ENCODE measurements at places on chromosomes 5 and 9. TPM values are rescaled to one million over a fixed set of nuclear protein-coding genes. Genes with fewer than 3 reads are reported as not detected.
A peak's percentile ranks its signal among the peaks of the same experiment; 100 is the strongest.

Gene PCDHGA8
- 0.32 TPM for total RNA-seq

- no peaks in the 10 kb centered on the region for H3K27me3 ChIP-seq
- H3K27ac ChIP-seq = no peak overlapping the region
- H3K4me3 ChIP-seq = no peak overlapping the region
- no peaks in the 10 kb centered on the region for H3K36me3 ChIP-seq
- H3K4me1 ChIP-seq = peaks cover 22% of the 10 kb centered on the region
These were observed 122.0 kb downstream of the TLE4 start for GRCh38 chr9:79693750-79694149.

DNA sequence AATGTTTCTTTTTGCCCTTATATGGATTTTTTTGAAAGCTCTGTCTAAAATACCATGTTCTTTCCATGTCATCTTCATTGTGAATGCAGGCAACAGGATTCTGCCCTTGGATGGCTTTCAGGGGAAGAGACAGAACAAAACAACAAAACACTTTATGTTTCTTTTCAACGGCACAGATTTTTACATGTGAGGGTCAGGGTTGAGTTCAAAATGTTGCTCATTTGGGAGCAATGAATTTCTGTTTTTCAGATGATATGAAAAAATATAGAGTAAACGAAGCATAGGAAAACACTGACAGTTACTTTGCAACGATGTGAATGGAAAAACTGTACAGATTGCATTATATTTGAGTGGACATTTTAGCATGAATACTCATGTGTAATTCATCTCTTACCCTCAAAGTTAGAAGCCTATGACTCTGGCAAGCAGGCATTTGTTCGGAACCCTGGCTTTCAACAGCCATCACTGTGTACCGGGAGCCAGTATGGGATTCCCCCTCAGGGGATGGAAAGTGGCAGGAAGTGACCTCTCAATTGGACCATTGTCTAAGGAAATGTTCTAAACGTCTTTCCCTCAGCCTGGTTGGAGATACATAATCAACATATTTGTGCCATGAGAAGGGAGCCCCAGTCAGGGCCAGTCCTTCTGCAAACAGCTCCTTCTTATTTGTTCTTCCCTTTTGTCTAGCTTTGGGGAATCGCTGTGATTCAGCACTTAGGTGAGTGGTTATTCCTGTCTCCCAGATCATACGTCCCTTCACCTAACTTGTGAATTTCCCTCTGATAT, 153.9 kb upstream of the MEF2C start:
- peak overlapping the region; percentile 75 for H3K27ac ChIP-seq
- H3K27me3 ChIP-seq = no peaks in the 10 kb centered on the region
- DNase-seq = peak; percentile 88
- no peak overlapping the region for H3K4me3 ChIP-seq
- H3K4me1 ChIP-seq = peaks cover 47% of the 10 kb centered on the region
- H3K36me3 ChIP-seq = no peaks in the 10 kb centered on the region

DNA sequence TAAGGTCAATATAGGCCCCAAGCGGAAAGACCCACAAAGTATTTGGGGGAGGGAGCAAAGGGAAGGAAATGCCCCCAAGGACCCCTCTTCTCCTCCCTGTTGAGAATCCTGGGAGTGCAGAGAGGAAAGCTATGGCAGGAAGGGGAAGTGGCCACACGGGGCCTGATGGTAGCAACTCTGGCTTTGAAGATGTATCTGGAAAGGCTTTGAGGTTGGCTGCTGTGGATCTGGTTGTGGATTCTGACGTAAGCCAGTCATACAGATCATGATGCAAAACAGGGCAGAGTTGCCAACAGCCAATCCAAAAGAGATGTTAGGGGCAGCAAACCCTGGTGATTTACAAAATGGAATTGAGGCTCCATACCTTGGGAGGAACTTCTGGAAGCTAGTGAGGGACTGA, 108.8 kb downstream of the PRKACG start:
- DNase-seq = no peak
- H3K27ac ChIP-seq = no peak overlapping the region
- no peaks in the 10 kb centered on the region for H3K4me1 ChIP-seq
- no peak overlapping the region for H3K4me3 ChIP-seq
- no peaks in the 10 kb centered on the region for H3K36me3 ChIP-seq

GRCh38 chr5:113749334-113749733, 235.8 kb downstream of the YTHDC2 start:
- no peaks in the 10 kb centered on the region for H3K27me3 ChIP-seq
- no peaks in the 10 kb centered on the region for H3K4me1 ChIP-seq
- no peak for DNase-seq

DNA sequence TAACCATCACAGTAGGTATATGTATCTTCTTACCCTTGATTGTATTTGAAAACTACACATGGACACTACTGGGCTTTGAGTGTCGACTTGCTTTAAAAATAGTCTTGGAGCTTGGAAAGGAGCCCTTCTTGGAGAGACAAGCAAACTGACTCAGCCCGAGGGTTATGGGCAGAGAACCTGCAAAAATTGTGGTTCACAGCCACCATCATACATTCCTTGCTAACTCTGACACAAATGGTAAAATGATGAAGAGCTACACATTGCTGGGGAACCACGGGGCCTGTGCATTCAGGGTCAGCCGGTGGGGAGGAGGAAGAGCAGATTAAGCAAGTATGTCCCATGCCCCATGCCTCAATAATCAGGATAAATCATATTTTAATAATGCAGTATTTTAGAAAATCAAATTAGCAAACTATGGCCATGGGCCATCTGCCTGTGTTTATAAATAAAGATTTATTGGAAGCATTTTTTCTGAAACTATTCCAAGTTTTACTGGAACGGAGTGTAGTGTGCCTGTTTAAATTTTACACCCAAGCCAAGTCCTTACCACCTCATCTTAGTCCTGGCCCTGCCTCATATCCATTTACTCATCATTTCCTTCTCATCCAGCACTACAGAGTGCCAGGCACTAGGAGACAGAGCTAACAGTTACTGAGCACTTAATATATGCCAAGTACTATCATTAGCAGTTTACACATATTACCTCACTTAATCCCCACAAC, 195.7 kb downstream of the PALM2AKAP2 start:
- DNase-seq = no peak
- no peaks in the 10 kb centered on the region for H3K27me3 ChIP-seq
- H3K4me1 ChIP-seq = no peaks in the 10 kb centered on the region
- H3K4me3 ChIP-seq = no peak overlapping the region
- H3K36me3 ChIP-seq = peaks cover 19% of the 10 kb centered on the region
- H3K27ac ChIP-seq = no peak overlapping the region

DNA sequence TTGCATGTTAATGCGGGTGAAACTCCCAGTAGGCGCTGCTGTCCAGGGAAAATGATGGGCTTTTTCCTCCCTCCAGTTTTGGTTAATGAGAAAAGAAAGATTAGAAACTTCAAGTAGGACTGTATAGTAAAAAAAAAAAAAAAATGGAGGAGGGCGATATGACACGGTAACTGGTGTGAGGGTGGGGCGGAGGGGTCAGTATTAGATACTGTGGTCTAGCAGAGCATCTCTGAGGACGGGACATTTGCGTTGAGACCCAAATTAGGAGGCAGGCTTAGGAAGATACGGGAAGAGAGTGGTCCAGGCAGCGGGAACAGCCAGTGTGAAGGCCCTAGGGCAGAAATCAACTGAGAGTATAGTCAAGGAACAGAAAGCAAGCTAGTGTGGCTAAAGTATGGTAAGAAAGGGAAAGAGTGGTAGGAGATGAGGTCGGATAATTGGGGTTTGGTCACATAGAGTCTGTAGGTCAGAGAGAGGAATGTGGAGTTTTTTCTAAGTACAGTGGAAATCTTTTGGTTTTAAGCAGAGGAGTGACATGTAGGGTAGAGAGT, 707 bp downstream of the RMND5B start:
- H3K27ac ChIP-seq = no peak overlapping the region
- DNase-seq = no peak

DNA sequence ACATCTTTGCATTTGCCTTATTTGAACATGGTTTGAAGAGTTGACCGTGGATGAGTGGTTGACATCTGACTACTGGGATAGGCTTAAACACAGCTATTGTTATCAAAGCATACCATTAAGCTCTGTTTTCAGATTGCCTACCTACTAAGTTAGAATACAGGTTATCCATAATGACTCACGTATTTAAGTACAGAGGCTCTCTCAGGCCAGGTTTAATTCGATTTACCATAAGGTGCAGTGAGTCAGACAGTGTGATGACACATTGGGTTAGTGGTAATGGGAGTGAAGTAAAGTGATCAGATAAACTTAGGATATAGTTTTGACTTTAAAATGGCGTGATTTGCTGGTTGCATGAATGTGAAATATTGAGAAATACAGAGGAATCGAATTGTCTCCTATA, 732.0 kb upstream of the CTNND2 start:
- H3K4me3 ChIP-seq = no peak overlapping the region
- no peak overlapping the region for H3K27ac ChIP-seq
- H3K4me1 ChIP-seq = no peaks in the 10 kb centered on the region
- no peak for DNase-seq

- no peak for DNase-seq
- 0 out of 2 replicates have a peak, but pooled peaks cover 6% of the 10 kb centered on the region for H3K4me1 ChIP-seq
- no peaks in the 10 kb centered on the region for H3K27me3 ChIP-seq
- H3K27ac ChIP-seq = no peak overlapping the region
These were observed 9.7 kb upstream of the PDCD1LG2 start for GRCh38 chr9:5500441-5501235.

Gene TRPM3
- 0.03 TPM for total RNA-seq

DNA sequence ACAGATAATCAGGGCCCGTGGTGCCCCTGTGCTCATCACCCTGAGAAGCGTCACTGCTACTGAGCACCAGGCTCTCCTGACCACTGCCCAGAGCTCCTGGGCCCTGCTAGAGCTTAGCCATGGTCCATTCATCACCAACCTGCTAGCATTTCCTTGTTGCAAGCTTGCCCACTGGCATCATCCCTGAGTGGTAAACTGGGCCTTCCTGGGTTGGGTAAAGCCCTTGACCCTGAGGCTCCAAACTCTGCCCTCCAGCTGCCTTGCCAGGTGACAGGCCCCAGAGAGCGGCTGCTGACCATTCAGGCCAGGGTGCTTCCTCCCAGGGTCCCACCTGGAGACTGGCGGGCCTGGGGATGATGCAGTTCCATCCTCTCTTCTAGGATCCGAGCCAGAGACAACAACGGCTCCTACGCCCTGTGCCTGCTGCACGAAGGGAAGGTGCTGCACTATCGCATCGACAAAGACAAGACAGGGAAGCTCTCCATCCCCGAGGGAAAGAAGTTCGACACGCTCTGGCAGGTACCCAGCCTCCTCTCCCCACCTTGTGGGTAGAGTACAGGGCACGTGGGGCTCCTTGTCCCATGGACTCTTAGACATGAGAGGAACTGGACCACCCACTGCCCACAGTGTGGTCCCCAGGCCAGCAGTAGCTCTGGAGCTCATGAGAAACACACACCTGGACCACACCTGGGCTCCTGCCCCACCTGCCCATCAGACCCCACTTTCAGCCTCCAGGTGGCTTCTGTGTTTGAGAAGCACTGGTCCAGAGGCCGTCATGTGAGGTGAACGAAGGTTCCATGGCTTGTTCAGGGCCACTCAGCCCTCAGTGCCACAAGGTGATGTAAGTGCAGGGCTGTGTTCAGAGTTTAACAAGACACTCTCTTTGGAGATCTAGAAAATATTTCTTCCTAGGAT, 60.5 kb downstream of the SYK start:
- H3K4me3 ChIP-seq = no peak overlapping the region
- H3K4me1 ChIP-seq = no peaks in the 10 kb centered on the region
- no peaks in the 10 kb centered on the region for H3K27me3 ChIP-seq
- H3K36me3 ChIP-seq = no peaks in the 10 kb centered on the region
- no peak for DNase-seq

GRCh38 chr5:33901156-33901555, 9.4 kb upstream of the ADAMTS12 start:
- no peak overlapping the region for H3K27ac ChIP-seq
- no peaks in the 10 kb centered on the region for H3K4me1 ChIP-seq
- no peaks in the 10 kb centered on the region for H3K36me3 ChIP-seq
- H3K27me3 ChIP-seq = no peaks in the 10 kb centered on the region
- DNase-seq = no peak
- H3K4me3 ChIP-seq = no peak overlapping the region

Gene SPARC
- total RNA-seq = 2,882 TPM

DNA sequence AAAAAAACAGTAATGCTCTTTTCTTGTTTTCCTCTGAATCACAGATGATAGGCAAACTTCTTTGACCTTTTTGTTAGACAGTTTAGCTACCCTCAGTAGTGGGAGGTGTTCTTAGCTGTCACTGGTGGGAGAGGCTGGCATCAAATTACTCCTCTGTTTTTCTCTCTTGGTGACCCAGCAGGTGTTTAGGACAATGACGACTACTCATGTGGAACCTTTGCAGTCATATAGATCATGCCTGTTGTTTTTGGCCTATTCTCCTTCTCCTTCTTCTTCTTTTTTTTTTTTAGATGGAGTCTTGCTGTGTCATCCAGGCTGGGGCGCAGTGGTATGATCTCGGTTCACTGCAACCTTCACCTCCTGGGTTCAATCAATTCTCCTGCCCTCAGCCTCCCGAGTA, 15.4 kb upstream of the NPR2 start:
- H3K36me3 ChIP-seq = no peaks in the 10 kb centered on the region
- no peaks in the 10 kb centered on the region for H3K27me3 ChIP-seq
- DNase-seq = no peak

Gene PHF24
- not detected for total RNA-seq

DNA sequence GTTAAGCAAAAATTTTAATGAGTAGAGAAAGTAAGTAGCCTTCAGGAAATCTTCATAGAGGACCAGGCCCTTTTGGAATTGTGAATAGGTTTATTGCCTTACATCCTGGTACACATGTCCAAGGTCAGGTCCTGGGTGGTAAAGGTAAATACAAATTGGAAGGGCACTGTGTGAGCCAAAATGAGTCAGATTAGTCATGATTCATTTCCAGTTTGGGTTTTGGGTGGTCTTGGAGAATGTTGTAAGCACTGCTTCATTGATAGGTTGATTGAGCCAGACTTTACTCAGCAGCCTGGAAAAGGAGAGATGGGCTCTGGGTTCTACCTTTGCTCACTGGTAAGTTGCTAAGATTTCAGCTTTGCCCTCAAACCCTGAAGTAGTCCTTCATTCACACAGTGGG, 82.5 kb upstream of the ZNF169 start:
- H3K27ac ChIP-seq = no peak overlapping the region
- H3K4me3 ChIP-seq = no peak overlapping the region
- H3K4me1 ChIP-seq = peaks cover 24% of the 10 kb centered on the region

Gene MRPS2
- 21.3 TPM for total RNA-seq

GRCh38 chr5:166353580-166353979, 1937.9 kb upstream of the WWC1 start:
- no peak overlapping the region for H3K4me3 ChIP-seq
- peaks cover 4% of the 10 kb centered on the region for H3K4me1 ChIP-seq
- DNase-seq = no peak
- H3K27ac ChIP-seq = no peak overlapping the region
- no peaks in the 10 kb centered on the region for H3K27me3 ChIP-seq

DNA sequence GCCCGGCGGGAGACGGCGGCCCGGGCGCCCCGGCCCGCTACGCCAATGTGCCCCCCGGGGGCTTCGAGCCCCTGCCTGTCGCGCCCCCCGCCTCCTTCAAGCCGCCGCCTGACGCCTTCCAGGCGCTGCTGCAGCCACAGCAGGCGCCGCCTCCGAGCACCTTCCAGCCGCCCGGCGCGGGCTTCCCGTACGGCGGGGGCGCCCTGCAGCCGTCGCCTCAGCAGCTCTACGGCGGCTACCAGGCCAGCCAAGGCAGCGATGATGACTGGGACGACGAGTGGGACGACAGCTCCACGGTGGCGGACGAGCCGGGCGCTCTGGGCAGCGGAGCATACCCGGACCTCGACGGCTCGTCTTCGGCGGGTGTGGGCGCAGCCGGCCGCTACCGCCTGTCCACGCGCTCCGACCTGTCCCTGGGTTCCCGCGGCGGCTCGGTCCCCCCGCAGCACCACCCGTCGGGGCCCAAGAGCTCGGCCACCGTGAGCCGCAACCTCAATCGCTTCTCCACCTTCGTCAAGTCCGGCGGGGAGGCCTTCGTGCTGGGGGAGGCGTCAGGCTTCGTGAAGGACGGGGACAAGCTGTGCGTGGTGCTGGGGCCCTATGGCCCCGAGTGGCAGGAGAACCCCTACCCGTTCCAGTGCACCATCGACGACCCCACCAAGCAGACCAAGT, 723 bp downstream of the SNX18 start:
- H3K27ac ChIP-seq = peak overlapping the region; percentile 66
- peaks cover 55% of the 10 kb centered on the region for H3K36me3 ChIP-seq
- no peaks in the 10 kb centered on the region for H3K27me3 ChIP-seq
